ENCODE measurements at places on chromosomes 16 and 17.
A peak's percentile ranks its signal among the peaks of the same experiment; 100 is the strongest.

DNA sequence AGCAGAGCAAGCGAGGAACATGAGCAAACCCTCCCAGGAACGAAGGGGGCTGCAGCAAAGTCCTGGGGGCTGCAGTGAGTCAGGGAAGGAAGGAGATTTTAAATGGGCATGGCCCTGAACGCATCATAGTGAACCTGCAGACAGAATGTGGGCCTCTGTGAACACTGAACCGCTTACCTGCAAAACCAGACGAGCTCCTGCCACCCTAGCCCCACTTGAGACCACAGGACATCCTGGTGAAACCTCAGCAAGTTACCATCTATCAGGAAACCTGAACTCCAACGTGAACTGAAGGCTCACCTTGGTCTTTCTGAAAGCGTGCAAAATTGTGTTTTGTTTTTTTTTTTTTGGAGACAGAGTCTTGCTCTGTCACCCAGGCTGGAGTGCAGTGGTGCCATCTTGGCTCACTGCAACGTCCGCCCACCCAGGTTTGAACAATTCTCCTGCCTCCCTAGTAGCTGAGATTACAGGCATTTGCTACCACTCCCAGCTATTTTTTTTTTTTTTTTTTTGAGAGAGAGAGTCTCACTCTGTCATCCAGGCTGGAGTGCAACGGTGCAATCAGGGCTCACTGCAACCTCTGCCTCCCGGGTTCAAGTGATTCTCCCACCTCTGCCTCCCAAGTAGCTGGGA is 30.8 kb downstream of the FANCA start:
- no peak for DNase-seq

GRCh38 chr17:29401258-29401657 is 11.1 kb downstream of the TAOK1 start:
- no peak for DNase-seq

DNA sequence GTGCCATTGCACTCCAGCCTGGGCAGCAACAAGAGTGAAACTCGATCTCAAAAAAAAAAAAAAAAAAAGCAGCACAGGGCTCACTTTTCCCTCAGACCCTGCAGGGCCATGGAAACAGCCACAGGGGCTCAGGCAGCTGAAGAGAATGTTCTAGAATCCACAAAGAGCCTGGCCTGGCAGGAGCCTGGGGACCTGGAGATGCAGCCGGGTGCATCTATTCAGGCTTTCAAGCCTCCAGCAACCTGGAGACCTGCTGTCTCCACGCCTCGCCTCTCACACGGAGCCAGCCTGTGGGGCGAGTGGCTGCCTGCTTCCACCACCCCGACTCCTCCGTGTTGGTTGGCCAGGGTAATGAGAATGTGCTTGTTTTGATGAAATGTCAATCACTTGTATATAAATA is 44.0 kb upstream of the MEAK7 start:
- DNase-seq = no peak

DNA sequence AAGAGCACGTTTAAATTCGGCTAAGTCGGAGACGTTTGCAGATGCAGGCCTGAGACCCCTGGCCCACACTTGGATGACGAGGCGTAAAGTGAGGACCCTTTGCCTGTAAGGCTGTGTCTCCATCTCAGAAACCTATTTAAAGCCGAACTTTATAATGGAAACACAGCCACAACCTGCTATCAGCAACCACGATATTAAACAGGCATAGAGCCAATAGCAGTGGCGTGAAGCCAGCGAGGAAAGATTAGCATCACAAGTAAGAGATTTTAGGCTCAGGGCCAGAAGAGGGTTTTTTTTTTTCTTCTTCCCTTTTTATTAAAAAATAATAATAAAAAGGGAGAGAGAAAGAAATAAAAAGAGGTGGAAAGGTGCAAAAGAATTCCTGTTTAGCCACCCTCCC is 111.3 kb upstream of the NOL11 start:
- DNase-seq = no peak

- DNase-seq = no peak
Measured at GRCh38 chr17:70929226-70929625, 759.9 kb downstream of the KCNJ2 start.

DNA sequence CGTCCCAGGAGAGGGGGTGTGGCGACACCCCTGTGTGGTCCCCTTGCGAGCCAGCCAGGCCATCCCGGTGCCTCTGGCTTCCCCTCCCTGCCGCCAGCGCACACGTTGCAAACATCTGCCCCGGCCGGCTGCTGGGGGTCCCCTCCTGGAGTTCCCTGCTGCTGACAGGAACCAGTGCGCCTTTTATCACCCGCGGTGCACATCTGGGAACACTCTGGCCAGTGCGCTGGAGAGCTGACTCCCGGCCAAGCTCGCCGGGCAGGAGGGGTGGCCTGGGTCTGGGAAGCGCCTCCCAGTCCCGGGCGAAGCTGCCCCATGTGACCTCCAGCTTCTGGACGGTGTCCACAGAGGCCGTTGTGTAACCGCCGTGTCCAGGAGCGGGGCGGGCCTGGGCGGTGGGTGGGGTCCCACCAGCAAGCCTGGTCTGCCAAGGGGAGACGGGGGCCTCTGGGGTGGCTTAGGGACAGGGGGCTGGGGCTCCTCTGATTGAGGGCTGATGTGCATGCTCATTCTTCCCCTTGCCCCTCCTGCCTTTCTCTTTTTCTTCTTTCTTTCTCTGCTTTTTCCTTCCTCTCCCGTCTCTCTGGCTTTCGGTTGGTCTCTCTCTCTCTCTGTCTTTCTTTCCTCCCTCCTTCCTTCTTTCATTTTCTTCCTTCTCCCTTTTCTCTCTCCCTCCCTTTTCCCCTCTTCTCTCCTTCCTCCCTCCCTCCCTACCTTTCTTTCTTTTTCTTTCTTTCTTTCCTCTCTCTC is 25.2 kb upstream of the CIBAR2 start:
- peak; percentile 63 for DNase-seq

- DNase-seq = no peak
Measured at GRCh38 chr16:31221357-31222160, 4.6 kb upstream of the PYDC1 start.

DNA sequence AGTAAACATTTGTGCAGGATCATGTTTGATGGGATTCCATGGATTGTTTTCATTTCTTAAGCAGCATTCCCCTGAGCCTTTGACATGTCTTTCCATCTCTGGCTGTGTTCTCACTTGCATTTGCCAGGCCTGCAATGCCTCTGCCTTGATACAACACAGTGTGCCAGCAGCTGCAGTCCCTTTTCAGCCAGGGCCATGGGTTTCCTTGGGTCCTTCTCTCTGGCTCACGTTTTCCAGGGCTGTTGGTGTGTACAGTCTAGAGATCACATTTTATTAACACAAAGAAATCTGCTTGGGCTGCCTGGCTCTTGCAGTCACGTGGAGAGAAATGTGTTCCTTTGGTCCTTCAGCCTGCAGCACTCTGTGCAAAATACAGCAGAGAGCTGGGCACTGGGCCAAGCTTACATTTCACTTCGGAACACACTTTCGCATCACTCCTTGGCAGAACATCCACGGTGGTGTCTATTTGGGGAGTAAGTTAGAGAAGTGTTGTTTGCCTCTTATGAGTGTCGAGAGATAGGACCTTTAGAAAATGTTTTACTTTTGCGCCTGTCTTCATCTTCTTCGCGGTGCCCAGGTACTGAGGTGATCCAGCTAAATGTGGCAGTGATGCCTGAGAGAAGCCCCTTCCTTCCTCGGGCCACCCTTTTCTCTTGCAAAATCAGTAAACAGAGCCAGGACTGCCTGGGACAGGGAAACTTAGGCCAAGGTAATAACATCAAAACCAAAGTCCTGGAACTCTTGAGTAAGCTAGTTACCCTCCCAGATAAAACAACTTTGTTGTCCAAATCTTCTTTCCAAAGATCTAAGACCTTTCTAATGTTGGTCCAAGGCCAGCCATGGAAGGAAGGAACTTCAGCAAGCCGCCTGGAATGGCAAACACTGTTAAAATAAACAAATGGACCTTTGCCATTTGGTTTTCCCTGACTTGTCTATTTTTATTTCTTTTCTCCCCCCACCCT is 20.9 kb downstream of the HLF start:
- DNase-seq = no peak

DNA sequence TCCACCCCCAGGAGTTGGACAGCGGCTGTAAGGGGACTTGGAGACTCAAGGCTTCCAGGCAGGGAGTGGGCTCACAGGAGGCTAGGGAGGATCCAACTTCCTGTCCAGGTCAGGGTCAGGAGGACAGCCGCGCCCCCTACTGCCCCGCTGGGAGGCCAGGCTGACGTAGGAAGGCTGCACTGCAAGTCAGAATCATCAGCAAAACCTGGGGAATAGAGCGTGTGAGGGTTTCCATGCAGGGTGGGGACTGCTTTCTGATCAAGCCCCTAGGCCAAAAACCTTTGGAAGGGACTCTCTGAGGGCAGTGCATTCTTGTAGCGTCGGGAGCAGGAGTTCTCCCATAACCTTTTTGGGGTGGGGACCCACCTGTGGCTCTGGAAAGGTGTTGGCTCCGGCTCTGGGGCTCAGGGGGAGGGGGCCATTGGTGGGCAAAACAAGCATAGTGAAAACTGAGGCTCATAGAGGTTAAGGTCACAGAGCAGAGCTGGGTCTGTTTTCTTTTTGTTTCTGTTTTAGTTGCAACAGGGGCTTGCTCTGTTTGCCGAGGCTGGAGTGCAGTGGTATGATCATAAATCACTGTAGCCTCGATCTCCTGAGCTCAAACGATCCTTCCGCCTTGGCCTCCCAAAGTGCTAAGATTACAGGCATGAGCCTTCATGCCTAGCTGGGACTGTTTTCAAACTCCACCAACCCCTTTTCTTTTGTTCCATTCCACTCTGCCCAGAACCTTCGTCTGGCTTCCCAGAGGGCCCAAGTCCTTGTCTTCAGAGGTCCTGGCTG is 22.1 kb downstream of the RAI1 start:
- no peak for DNase-seq

DNA sequence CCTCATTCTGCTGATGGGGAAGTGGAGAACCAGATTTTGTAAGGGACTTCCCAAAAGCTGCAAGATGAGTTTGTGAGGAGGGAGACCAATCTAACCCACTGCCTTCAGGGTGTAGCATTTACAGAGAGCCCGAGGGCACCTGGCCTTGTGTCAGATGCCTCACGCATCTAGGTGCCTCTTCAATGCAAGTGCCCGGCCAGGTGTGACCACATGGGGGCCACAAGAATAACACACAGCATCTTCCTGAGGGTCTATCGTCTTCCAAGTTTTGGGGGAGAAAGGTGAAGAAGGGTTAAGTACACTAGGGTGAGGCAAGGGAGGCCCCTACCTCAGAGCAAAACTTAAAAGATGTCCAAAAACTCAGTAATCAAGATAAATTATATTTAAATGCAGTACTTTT is 401.7 kb upstream of the CDH5 start:
- no peak for DNase-seq
